ENCODE measurements at places on chromosomes 11 and 22.

DNA sequence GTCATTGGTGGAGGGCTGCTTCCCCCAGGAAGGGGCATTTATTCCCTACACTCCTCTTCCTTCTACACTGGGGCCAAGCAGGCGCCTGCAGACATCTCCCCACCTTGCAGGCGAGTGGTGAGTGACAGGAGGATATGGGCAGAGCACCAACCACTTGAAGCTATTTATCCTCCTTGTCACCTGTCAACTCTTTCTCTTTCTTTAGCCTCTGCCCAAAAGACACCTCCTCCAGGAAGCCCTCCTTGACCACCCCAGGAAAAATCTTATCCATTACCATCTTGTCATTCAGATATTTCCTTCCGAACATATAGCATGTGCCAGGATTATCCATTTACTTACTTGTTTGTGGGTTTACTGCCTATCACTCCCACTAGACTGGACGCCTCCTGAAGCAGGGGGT is 362.4 kb downstream of the MN1 start:
- DNase-seq, result no peak

DNA sequence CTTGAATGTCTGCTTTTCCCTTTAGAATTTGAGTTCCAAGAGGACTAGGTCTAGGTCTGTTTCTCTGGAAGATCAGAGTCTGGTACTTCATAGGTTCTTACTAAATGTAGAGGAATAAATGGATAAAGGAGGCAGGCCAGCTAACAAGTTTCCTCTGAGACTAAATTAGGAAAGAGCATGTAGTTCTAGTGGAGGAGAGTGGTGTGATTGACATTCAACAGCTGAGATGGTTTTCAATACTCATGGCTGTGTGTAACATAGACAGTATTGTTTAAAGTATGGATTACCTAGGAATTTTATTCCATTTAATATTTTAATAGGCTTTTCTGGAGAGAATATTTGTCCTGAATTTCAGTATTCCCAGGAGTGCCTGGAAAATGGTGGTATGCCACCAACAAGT is 364.7 kb downstream of the METTL15 start:
- DNase-seq, result no peak

- no peak for DNase-seq
These were observed 348.9 kb upstream of the NCAM1 start for GRCh38 chr11:112612250-112612849.

- DNase-seq, result no peak
These were observed 40.2 kb downstream of the RRP8 start for GRCh38 chr11:6563121-6563619.

- no peak for DNase-seq
These were observed 13.2 kb upstream of the SHISAL1 start for GRCh38 chr22:44325718-44326490.

DNA sequence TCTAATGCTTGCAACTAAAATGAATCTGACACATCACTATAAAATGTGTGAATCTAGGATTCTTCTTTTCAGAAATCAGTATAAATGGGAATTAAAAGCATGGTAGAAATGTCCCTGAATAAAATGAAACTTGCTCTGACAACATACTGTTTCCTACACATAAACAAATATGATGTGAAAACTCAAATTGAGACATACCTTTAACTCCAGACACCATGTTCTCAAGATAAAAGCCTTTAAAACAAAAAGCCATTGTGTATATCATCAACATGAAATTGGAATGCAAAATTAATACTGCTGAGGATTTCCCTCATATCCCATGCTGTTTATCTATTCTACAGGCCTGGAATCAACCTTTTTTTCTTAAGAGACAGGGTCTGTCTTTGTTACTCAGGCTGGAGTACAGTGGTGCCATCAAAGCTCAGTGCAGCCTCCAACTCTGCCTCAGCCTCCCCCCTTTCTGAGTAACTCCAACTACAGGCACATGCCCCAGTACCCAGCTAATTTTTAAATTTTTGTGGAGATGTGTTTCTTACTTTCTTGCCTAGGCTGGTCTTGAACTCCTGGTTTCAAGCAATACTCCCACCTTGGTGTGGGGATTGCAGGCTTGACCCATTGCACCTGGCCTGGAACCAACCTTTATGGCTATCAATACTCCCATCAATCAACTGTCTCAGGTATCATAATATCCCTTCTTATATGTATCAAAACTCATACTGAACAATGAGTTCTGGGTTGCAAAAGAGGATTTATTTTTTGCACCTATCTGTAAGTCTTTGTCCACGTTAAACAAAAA is 6.7 kb downstream of the TAF1D start:
- DNase-seq, result no peak

DNA sequence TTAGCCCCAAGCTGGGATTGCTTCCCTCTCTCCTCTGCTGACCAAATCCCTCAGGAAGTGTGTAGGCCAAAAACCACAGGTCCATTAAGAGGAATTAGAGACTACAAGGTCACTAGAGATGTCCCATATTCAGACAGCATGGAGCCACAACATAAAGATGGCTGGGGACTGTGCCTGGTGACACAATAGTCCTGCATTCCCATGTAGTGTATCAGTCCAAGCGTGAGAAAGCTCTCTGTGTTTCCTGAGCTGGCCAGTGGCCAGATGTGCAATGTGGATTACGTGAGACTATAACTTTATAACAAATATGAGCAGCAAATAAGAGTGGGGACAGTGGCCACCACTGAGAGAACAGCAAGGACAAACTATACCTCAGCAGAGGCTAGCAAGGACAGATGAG is 7.6 kb upstream of the MS4A10 start:
- no peak for DNase-seq

DNA sequence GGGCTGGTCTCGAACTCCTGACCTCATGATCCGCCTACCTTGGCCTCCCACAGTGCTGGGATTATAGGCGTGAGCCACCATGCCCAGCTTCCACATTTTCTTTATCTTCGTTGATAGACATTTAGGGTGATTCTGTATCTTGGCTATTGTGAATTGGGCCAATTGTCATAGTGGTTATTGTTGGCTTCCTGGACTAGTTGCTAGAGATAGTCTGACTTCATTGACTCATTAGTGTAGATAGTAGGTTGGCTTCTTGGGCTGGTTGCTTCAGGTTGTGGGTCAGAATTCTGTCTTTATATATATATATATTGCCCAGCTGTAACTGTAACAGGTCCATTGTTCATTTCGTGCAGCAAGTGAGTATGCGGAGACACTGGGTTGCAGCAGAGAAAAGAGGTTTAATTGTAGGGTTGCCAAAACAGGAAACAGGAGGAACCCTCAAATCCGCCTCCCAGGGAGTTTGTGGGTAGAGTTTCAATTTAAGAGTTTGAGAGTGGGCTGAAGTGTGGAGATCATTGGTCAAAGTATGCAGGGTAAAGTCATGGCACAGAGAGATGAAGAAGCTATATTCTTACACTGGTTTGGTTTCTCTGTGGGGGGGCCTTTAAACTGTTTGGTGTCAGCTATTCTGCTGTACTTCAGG is 22.0 kb downstream of the ATG13 start:
- no peak for DNase-seq

DNA sequence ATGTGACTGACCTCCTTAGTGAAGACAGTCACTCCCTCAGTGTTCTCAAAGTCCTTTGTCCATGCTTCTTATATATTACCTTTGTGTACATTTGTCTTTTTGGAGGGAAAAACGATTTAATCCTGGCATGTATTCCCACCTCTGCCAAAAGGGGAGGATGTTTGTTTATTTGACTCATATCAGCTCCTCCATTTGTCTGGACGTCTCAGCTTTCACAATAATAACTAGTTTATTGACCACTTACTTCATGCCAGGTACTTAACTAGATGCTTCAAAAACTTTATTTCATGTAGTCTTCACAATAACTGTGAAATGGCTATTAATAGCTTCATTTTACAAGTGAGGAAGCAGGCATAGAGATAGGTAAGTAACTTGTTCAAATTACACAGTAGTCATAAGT is 5.3 kb downstream of the TBCEL start:
- no peak for DNase-seq

- no peak for DNase-seq
These were observed 538.4 kb downstream of the TBC1D22A start for GRCh38 chr22:47300698-47301405.

GRCh38 chr11:67600324-67601029 is 6.3 kb upstream of the NDUFV1 start:
- no peak for DNase-seq

- no peak for DNase-seq
These were observed 65.9 kb downstream of the MED15 start for GRCh38 chr22:20573176-20573832.

DNA sequence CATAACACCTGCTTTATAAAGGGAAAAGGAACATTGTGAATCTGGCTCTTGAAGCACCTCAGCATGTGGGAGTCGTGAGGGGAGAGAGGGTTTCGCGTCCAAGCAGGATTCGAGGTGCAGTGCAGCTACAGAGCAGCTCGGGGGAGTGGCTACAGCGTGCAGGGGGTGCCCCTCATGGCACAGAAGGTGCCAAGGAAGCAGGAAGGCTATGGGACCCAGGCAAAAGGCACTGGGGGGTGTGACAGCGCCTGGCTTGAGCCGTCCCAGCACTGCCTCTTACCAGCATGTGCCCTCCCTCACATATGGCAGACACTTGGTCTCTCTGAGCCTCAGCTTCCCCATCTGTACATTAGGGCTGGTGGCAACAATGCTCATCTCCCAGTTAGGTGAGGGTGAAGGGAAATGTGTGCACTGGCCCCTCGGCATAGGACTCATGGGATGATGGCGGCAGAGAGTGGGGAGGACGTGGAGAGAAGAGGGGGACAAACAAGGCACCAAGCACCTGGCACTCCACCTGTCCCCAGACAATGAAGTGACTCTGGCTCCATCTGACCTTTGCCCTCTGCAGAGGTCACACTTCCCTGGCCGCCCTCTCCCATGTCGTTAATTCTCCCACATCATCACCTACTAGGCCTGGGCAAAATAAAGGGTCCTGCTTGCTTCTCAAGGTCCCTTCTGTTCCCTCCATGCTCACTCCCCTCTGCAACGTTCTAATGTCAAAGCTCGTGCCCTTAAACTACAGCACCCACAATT is 10.4 kb downstream of the TNKS1BP1 start:
- DNase-seq, result no peak

DNA sequence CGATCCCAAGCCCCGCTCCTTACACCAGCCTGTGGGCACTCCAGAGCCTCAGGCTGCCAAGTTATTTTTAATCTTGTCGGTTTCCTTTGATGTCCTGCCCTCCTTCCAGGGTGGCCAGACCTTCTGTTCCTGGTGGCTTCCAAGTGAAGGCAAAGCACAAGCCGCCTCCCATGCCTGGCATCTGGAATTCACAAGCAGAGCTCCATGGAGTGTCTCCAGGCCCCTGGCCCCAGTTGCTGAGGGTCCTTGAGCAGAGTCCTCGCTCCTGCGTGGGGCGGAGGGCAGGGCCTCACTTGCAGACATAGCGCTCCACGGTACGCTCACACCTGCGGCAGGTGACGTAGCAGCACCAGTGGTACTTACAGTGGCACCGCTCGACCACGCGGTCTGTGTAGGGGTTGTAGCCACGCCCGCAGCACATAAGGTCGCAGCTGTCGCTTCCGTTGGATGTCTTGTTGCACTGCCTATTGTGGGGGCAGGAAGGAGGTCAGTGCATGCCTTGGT is 19.5 kb downstream of the WNT11 start:
- no peak for DNase-seq

GRCh38 chr11:114799476-114799875 is 121.1 kb downstream of the NXPE2 start:
- DNase-seq, result no peak

DNA sequence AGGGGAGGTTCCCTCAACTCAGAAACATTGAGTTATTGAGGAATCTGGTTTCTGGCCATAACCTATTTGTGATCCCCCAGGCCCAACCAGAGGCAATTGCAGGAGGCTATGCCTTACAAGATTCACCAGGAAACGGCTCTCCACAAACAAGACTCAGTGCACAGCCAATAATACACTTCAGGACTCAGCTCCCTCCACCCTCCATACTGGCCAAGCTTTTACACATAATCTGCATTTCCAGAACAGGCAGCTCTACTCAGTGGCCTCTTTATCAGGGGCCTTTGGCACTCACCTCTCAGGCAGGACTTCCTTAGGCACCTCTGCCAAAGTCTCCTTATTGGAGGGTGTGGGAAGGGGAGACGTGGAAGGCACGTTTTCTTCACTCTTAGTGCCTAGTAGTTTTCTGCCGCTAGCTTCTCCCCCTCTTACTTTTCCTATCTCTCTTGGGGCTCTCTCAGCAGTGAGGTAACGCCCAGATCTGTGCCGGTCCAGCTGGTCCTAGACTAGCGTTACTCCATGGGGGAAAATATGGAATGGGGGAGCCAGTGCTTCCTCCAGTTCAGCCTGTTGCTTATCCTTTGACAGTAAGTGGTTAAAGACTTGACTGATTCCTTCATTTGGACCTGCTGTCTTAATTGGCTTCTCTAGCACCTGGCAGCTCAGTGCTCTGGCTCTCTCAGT is 62.8 kb upstream of the ANO3 start:
- DNase-seq, result no peak

GRCh38 chr22:36423461-36424404 is 36.0 kb upstream of the MYH9 start:
- no peak for DNase-seq

DNA sequence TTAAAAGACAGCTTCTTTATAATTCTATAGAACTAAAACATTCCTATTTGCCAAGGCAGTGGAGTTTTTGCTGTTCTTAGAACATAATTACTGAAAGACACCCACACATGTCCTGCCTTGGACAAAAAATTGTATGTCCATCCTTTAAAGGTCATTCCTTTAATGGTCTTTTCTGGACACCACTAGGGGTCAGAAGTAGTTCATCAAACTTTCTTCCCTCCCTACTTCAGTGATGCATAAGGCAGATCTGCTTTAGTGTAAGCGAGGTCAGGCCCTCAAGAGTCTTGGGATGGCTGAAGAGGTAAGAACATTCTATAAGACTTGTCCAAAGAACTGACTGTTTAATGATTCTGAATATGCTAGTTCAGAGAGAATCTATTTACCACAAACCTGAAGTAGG is 4.3 kb upstream of the OR51V1 start:
- no peak for DNase-seq

DNA sequence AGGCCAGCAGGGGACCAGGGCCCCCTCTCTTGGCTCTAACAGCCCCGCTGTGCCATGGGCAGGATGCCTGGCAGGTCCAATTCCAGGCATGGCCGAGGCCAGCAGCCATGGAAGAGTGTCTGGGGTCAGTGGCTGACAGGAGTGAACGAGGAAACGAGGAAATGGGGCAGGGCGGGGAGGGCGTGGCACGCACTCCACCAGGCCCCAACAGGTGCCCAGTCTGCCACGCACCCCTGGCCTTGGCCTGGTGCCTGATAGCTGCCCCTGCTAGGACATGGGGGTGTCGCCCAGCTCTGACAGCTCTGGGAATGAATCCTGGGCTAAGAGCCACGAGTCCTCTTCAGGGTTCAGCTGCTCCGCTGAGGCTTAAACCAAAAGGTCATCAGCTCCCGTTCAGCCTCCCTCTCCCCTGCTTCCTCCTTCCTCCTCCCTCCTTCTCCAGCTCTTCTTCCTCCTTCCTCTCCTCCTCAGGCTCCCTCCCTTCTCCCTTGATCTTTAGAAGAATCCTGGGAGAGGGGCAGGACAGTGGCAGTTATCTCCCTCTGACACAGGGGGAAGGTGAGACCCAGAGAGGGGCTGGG is 11.5 kb upstream of the TBC1D22A start:
- DNase-seq, result no peak

GRCh38 chr22:25749420-25750169 is 7.6 kb downstream of the MYO18B start:
- no peak for DNase-seq

- no peak for DNase-seq
These were observed 216.3 kb upstream of the SYN3 start for GRCh38 chr22:33274214-33275072.
